ENCODE measurements at places on chromosomes 4 and X.

DNA sequence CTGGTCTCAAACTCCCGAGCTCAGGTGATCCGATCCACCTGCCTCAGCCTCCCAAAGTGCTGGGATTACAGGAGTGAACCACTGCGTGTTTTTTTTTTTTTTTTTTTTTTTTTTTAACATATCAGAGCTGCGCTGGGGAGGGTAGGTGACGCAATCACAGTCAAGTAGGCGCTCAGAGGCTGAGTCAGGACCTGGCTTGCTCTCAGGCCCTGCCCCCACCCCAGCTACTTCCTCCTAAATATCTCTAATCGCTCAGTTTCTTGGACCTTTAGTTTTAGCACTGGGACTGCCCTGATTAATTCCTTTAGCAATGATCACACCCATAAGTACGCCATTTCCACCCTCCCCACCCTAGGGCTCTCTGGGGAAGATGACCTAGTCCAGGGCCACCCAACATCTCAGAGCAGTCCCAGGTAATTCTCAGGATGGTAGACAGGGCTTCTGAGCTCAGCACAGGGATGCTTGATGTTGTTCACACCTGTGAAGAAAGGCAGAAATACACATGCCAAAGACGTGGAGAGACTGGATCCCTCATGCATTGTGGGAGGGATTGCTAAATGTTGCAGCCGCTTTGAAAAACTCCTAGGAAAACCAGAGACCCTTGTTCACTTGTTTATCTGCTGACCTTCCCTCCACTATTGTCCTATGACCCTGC is 50.2 kb downstream of the DDX3X start:
- H3K4me3 ChIP-seq = no peak overlapping the region
- no peak overlapping the region for H3K27ac ChIP-seq
- no peaks in the 10 kb centered on the region for H3K4me1 ChIP-seq
- no peaks in the 10 kb centered on the region for H3K36me3 ChIP-seq

GRCh38 chr4:99190336-99190735 is 28.7 kb downstream of the ADH6 start:
- no peak overlapping the region for H3K27ac ChIP-seq
- no peak overlapping the region for H3K4me3 ChIP-seq
- no peaks in the 10 kb centered on the region for H3K27me3 ChIP-seq
- H3K4me1 ChIP-seq = no peaks in the 10 kb centered on the region
- no peak for DNase-seq
- no peaks in the 10 kb centered on the region for H3K36me3 ChIP-seq

DNA sequence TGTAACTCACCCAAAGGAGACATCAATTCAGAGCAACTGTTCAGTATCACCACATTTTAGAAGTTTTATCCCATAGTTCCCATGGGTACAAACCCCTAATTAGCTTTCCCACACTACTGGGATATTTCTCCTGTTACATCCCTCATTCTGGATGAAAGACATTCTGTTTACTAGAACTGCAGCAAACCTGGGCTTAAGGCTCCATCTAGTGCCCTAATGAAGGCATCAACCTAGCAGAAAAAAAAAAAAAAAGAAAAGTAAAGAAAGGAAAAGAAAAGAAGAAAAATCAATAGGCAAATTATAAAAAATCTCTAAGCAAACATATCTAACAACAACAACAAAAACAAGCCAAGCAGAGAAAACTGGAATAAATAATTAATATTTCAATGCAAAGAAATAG is 133.7 kb upstream of the CPXCR1 start:
- peak; percentile 73 for DNase-seq
- no peaks in the 10 kb centered on the region for H3K27me3 ChIP-seq
- H3K4me1 ChIP-seq = peaks cover 5% of the 10 kb centered on the region

- no peak overlapping the region for H3K27ac ChIP-seq
- H3K27me3 ChIP-seq = no peaks in the 10 kb centered on the region
- no peaks in the 10 kb centered on the region for H3K4me1 ChIP-seq
- no peak overlapping the region for H3K4me3 ChIP-seq
These were observed 42.8 kb downstream of the IL21 start for GRCh38 chr4:122577808-122578781.

DNA sequence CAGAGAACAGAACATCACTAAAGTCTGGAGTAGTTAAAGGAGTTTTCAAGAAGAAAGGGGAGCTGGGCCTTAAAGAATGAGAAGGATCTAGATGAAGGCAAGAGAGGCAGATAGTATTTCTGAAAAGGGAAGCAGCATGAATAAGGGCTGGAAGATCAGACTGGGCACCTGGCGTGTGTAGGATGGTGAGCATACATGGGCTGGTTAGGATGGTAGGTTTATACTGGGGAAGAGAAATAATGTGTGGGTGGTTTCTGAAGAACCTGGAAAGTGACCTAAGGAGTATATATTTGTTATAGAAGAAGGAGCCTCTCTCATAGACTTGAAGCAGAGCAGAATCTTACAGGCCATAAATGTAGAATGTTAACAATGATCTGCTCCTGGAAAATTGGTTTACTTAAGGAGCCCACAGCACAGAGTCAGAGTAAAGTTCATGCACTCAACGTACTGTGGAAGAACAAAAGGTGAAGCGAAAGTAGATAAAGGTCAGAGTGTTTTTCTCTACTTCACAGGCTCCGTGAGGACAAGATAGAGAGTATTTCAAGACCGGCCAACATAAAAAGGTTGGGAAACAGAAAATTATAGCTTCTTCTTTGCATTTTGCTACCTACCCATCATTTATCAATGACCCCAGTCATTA is 35.8 kb downstream of the MBNL3 start:
- H3K27ac ChIP-seq = no peak overlapping the region
- H3K36me3 ChIP-seq = no peaks in the 10 kb centered on the region
- no peaks in the 10 kb centered on the region for H3K4me1 ChIP-seq
- no peaks in the 10 kb centered on the region for H3K27me3 ChIP-seq
- no peak overlapping the region for H3K4me3 ChIP-seq

DNA sequence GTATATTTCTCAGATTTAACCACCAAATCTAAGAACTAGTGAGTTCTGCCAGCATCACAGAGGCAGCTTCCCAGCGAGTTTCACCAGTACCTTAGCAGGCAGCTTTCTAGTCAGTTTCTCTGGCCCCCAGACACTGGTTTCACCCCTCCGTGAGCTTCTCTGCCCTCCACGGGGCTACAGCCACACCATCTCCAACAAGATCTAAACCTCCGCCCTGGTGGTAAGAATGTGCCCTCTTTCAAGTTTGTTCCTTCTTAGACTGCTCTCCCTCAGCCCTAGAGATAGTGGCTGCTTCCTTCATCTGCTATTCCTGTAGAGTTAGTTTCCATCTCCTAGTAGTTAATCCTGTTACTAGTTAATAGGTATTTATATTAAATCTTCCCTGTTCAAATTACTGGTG is 60.5 kb upstream of the TAB3 start:
- H3K27me3 ChIP-seq = no peaks in the 10 kb centered on the region
- H3K4me3 ChIP-seq = no peak overlapping the region
- H3K4me1 ChIP-seq = no peaks in the 10 kb centered on the region
- no peak for DNase-seq

All from cardiac muscle cell (in vitro differentiated cells and primary cell).